Immature natural killer cell (primary cell): ENCODE measurements at places on chromosomes 1 and 21. TPM values are rescaled to one million over a fixed set of nuclear protein-coding genes. Genes with fewer than 3 reads are reported as not detected.

DNA sequence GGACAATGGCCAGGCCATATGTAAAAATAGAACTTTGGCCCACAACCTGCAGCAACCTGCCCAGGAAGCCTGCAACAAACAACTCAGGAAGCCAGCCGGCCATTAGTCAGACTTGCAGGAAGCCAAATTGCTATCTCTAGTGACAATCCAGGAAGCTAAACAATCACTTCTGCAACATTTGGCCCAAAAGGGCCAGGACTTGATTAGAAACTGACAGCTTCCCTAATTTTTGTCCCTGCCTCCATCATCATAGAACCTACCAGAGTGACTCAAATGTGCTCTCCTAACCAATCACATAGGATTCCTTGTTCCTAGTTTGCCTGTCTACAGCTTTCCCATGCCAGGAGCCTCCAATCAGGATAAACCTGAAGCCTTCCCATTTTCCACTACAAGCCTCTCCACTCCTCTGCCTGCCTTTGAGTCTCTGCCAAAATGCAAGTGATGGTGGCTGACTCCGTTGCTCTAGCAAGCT is 639.3 kb downstream of the PTPRU start:
- H3K36me3 ChIP-seq: no peaks in the 10 kb centered on the region
- no peak overlapping the region for H3K27ac ChIP-seq
- no peak overlapping the region for H3K4me3 ChIP-seq
- DNase-seq: no peak
- H3K4me1 ChIP-seq: no peaks in the 10 kb centered on the region

GRCh38 chr1:1074631-1075147 is 583 bp upstream of the RNF223 start:
- no peak for DNase-seq
- H3K4me3 ChIP-seq: no peak overlapping the region
- H3K27ac ChIP-seq: no peak overlapping the region
- H3K4me1 ChIP-seq: no peaks in the 10 kb centered on the region
- peaks cover 8% of the 10 kb centered on the region for H3K27me3 ChIP-seq
- H3K36me3 ChIP-seq: no peaks in the 10 kb centered on the region

DNA sequence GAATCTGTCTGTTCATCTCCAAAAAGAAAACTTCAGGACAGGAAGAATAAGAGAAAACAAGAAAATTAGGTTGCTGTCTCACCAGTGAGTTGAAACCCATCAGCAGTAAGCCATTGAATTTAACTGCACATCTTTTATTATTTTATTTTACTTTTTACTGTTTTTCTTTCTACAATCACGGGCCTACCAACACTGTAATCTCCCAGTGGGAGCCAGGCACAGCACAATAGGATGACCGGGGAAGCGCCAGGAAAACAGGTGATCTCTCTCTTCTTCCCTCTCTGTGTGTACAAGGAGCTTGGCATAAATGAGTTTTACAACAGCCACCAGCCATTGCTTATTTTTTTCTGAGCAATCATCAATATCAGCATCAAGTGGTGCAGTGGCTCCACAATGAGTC is 113.1 kb upstream of the ESRRG start:
- no peaks in the 10 kb centered on the region for H3K36me3 ChIP-seq
- DNase-seq: no peak
- no peaks in the 10 kb centered on the region for H3K27me3 ChIP-seq

DNA sequence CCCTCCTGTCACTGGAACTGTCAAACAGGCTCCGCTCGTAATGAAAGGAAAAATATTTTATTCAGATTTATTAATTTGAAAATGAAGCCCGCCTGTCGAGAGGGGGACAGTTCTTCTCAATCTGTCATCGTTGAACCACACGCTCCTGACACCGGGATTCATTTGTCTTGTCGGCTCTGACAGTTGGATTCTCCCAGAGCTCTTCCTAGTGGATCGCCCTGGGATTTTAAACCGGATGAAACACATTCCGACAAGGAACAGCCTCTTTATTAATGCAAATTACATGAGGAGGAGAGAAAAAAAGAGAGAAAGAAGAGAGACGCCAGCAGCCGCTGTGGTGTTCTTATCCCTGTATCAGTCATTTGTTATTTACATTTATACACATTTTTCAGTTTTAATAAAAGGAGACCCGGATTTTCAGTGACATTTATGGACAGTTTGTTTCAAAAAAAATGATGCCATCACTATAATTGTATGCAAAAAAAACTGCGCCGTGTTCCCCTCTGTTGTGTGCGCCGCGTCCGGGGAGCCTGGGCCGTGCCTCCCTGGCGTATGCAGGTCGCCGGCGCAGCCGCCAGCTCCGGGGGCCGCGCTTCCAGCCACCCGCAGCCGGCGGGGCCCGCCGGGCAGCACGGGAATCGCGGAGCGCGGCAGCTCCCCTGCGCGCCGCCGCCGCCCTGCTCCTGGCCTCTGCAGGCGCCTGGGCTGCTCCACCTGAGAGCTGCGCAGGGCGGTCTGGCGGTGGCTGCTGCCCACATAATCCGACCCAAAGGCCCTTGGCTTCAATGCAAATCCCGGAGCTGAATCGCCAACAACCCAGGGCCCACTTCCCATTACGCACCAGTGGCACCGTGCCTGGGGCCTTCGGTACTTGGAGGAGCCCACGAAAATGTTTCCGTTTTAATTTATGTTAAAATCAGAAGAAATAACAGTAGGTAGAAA is 237.9 kb upstream of the PBX1 start:
- H3K36me3 ChIP-seq: no peaks in the 10 kb centered on the region
- no peak overlapping the region for H3K27ac ChIP-seq
- no peaks in the 10 kb centered on the region for H3K4me1 ChIP-seq
- H3K27me3 ChIP-seq: peaks cover 3% of the 10 kb centered on the region

DNA sequence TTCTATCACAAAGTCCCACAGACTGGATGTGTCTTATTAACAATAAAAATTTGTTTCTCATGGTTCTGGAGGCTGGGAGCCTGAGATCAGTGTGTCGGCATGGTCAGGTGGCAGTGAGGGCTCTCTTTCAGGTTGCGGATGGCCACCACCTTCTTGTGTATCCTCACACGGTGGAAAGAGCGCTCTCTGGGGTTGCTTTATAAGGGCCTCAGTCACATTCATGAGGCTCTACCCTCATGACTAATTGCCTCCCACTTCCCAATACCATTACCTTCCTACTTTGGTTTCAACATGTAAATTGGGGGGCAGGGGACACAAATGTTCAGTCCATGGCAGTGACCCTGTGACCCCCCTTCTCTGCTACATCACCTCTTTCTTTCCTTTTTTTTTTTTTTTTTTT is 20.7 kb upstream of the MX1 start:
- H3K27ac ChIP-seq: no peak overlapping the region
- peaks cover 44% of the 10 kb centered on the region for H3K36me3 ChIP-seq
- H3K27me3 ChIP-seq: peaks cover 4% of the 10 kb centered on the region
- H3K4me3 ChIP-seq: no peak overlapping the region

DNA sequence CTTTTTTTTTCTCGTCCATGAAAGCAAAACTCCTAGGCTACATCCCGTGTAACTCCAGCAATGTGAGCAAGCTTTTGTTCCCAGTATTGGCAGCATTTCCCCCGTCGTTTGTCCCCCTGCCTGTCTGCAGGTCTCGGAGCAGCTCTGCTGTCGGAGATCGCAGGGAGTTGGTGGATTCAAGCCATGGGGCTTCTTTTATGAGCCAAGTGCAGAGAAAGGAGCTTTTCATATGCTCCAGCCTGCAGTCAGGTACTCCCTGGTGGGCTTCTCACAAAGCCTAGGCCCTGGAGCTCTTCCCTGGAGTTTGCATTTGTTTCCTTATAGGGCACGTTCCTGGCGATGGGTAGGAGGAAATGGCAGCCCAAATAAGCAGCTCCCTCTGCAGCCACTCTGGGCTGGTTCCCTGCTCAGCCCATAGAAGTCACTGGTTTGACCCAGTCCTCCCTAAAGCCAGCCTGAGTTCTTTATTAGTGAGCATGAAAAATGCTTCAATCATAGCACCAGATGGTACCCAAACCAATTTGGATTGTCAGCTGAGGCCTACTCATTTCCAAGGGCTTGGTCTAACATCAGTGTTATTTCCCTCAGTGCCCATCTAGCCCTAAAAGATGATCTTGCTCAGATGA is 78.3 kb downstream of the NUF2 start:
- H3K27me3 ChIP-seq: peaks cover 3% of the 10 kb centered on the region
- no peak overlapping the region for H3K4me3 ChIP-seq
- H3K36me3 ChIP-seq: no peaks in the 10 kb centered on the region

DNA sequence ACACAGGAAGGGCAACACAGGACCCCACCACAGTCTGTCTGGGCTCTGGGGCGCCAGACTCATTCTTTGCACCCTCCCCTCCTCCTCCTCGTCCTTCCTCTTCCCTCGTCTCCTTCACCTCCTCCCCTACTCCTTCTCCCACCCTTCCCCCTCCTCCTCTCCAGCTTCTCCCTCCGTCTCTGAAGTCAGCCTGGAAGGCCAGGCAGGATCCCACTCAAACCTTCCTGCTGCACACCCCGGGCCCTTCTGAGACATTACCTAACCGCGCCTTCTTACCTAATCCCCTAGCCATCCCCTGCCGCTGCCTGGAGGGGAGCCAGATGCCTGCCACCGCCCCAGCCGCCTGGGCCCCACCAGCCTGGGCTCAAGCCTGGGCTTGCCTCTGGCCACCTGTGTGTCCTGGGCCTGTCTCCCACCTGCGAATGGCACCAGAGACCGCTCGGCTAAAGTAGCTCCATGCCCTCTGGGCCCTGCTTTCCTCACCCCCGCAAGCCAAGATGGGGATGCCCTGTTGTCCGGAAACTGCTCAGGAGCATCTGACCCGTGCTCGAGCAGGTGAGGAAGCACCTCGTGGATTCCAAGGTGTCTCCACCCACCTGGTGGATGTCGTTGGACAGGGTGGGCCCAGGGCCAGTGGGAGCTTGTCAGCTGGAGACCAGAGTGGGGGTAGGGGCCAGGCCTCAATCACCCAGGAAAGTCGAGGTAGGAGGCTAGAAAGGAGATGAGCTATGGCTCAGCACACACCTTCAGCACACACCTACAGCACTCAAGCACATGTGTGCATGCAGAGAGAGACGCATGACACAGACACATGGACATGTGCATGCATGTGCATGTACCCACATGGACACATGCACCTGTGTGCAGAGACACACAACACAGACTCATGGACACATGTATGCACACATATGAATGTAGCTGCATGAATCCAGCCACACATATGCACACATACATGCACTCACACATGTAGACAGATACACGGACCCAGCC is 31.9 kb downstream of the WNT9A start:
- peaks cover 2% of the 10 kb centered on the region for H3K27me3 ChIP-seq
- H3K4me1 ChIP-seq: no peaks in the 10 kb centered on the region
- no peak overlapping the region for H3K27ac ChIP-seq
- no peak for DNase-seq
- no peak overlapping the region for H3K4me3 ChIP-seq

GRCh38 chr1:107141491-107142126 is 770 bp downstream of the NTNG1 start:
- peaks cover 4% of the 10 kb centered on the region for H3K36me3 ChIP-seq
- peak overlapping the region; percentile 73 for H3K4me3 ChIP-seq
- H3K27me3 ChIP-seq: peaks cover 15% of the 10 kb centered on the region
- DNase-seq: no peak
- H3K27ac ChIP-seq: no peak overlapping the region

DNA sequence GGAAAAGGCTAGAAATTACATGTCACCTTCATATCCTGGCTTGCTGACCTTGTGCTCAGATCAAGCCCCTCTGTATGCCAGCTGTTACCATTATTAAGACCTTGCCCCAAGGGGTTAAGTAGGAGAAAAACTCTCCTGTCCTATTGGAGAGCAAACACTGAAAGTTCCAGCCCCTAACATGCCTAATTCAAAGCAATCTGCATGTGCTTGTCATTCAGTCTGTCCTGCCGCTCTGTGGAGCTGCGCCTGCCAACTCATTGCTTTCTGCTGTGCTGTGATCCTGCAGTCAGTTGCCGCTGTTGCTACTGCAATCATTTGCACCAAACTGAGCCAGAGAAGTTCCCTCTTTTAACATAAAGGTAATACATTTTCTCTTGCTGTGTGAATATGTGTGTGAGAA is 113.4 kb downstream of the DISP1 start:
- H3K27ac ChIP-seq: no peak overlapping the region
- no peak for DNase-seq
- H3K36me3 ChIP-seq: no peaks in the 10 kb centered on the region
- peaks cover 3% of the 10 kb centered on the region for H3K27me3 ChIP-seq
- H3K4me1 ChIP-seq: no peaks in the 10 kb centered on the region
- H3K4me3 ChIP-seq: no peak overlapping the region

- peak; percentile 54 for DNase-seq
- H3K27ac ChIP-seq: no peak within 1 kb of the TSS
- no peaks in the 10 kb centered on the region for H3K36me3 ChIP-seq
- H3K4me1 ChIP-seq: no peaks in the 10 kb centered on the region
- H3K27me3 ChIP-seq: peaks cover 14% of the 10 kb centered on the region
These were observed at the start of gene TTLL10 for GRCh38 chr1:1173793-1174415. TTLL10 (plus strand) TSS chr1:1173880; CDS start chr1:1179216, 5,336 bp downstream.

GRCh38 chr21:42465008-42465802 is 30.8 kb downstream of the RSPH1 start:
- H3K27ac ChIP-seq: peak overlapping the region; percentile 96
- H3K36me3 ChIP-seq: no peaks in the 10 kb centered on the region
- peak overlapping the region; percentile 15 for H3K4me3 ChIP-seq
- peaks cover 17% of the 10 kb centered on the region for H3K27me3 ChIP-seq
- peaks cover 45% of the 10 kb centered on the region for H3K4me1 ChIP-seq

CYP4A22 gene
- polyA plus RNA-seq: not detected

DMRTA2 gene
- polyA plus RNA-seq: not detected

TRIM45 gene
- not detected for polyA plus RNA-seq

MRPL39 gene
- polyA plus RNA-seq: 20.2 TPM

GPR37L1 gene
- polyA plus RNA-seq: not detected

KLHDC8A gene
- polyA plus RNA-seq: not detected

RGS1 gene
- polyA plus RNA-seq: 51.9 TPM

TBX19 gene
- polyA plus RNA-seq: 1.2 TPM
